ENCODE measurements at places on chromosomes 2 and 18. TPM values are rescaled to one million over a fixed set of nuclear protein-coding genes. Genes with fewer than 3 reads are reported as not detected.

The CCDC74A gene
- total RNA-seq, result 1.1 TPM

The TTN gene
- 2,803 TPM for total RNA-seq

The CCNYL1 gene
- 7.6 TPM for total RNA-seq

The TUBA4B gene
- not detected for total RNA-seq

The SCYGR5 gene
- not detected for total RNA-seq

The DIPK1C gene
- total RNA-seq, result 6.4 TPM

The GPR75 gene
- 0.82 TPM for total RNA-seq

The AQP4 gene
- total RNA-seq, result 1.9 TPM

The PROKR1 gene
- not detected for total RNA-seq

The CAPN14 gene
- 0.27 TPM for total RNA-seq

The KRTCAP3 gene
- 0.63 TPM for total RNA-seq

The COLEC11 gene
- total RNA-seq, result 4.9 TPM

The REG1B gene
- not detected for total RNA-seq

The CCDC141 gene
- total RNA-seq, result 208 TPM

The COL6A3 gene
- 57.1 TPM for total RNA-seq

The ZNF516 gene
- 11.5 TPM for total RNA-seq

The CENPA gene
- 2.5 TPM for total RNA-seq

The SCN7A gene
- total RNA-seq, result 22.3 TPM

The GCA gene
- total RNA-seq, result 7.4 TPM

The TRIM43 gene
- total RNA-seq, result not detected

The REL gene
- total RNA-seq, result 5.0 TPM

The MROH2A gene
- total RNA-seq, result not detected

The CREG2 gene
- total RNA-seq, result not detected

The COA5 gene
- total RNA-seq, result 33.3 TPM

The TXNDC2 gene
- not detected for total RNA-seq

The PIKFYVE gene
- 13.9 TPM for total RNA-seq

The KCNK3 gene
- total RNA-seq, result 3.2 TPM

The ALK gene
- total RNA-seq, result 0.14 TPM
